ENCODE measurements at places on chromosomes 5 and 9. TPM values are rescaled to one million over a fixed set of nuclear protein-coding genes. Genes with fewer than 3 reads are reported as not detected.
A peak's percentile ranks its signal among the peaks of the same experiment; 100 is the strongest.

DNA sequence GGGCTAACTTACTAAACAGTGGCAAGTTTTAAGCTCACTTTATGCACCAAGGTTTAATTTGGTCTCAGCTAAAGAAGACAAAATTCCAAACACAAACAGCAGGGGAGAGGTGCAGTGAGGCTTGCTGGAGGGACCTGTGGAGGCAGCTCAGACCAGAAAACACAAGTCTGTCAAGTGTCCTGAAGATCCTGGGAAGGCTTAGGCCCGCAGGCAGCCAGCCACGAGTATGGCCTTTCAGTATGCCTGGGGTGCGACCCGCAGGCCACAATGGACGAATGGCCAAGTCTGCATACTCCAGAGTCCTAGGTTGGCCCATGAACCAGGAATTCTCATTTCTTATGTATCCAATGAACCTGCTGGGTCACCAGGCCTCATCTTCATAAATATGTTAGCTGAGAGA lies 9.3 kb downstream of the CCNI2 start:
- no peaks in the 10 kb centered on the region for H3K36me3 ChIP-seq
- H3K27me3 ChIP-seq = no peaks in the 10 kb centered on the region
- DNase-seq = no peak
- H3K4me3 ChIP-seq = no peak overlapping the region
- no peak overlapping the region for H3K27ac ChIP-seq

DNA sequence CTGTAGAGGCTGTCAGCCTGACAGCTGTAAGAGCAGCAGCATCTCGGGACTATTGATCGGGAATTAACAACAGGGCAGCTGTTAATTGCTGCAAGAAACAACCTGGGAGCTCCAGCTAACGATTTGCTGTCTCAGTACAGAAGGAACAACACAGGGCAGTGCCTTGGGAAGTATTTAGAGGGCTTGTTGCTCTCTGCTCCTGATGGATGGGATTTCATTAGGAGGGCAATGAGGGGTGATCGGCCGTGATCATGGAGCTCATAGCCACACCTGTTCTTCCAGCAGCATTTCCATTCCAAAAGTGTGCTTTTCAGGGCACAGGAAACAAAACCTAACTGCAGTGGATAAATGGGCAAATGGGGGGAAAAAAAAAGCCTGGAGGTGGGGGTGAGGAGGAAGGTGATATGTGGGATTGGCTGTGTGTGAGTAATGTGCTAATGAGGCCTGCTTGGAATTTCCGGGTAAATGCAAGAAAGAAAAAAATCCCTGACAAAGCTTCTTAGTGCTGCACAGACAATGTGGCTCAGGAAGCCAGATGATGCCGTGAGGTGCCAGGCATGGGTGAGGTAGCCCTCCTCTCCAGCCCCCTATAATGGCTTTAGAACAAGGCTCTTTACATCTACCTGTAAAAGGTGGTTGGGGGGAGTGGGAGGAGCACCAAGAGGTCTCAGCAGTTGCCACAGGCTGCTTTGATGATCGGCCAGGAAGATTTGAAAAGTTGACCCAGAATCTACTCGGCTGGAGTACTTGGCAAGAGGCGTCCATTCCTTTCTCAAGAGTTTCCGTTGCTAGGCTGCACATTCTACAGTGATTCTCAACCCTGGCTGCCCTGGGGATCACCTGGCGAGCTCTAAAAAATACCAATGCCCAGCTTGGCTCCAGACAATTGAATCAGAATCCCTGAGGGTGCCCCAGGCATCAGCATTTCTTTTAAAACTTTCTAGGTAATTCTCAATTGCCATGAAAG lies 139.5 kb upstream of the KLF9 start:
- no peak overlapping the region for H3K4me3 ChIP-seq
- H3K36me3 ChIP-seq = no peaks in the 10 kb centered on the region
- H3K27ac ChIP-seq = no peak overlapping the region
- no peak for DNase-seq
- no peaks in the 10 kb centered on the region for H3K27me3 ChIP-seq

Gene IFNA2
- total RNA-seq = not detected

Gene RANBP17
- 9.1 TPM for total RNA-seq

DNA sequence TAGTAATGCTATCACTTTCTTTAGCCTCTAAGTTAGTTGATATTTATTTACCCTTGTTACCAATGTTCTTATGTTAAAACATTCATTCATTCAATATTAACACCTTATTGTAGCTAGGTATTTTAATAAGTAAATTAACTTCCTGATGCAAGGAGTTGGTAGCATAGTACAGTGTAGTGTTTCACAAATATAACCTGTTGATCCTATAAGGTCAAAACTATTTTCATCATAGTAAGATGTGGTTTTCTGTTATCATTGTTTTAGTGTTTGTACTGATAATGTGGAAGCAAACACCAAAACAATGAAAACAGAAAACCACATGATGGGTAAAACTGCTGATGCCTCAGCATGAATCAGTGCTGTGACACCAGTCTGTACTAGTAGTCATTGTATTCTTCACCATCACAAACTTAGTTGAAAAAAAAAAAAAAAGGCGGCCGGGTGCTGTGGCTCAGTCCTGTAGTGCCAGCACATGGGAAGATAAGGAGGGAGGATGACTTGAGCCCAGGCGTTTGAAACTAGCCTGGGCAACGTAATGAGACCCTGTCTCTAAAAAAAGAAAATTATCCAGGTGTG lies 36.5 kb downstream of the ZCCHC7 start:
- no peak for DNase-seq
- H3K27me3 ChIP-seq = no peaks in the 10 kb centered on the region
- H3K4me1 ChIP-seq = no peaks in the 10 kb centered on the region
- no peaks in the 10 kb centered on the region for H3K36me3 ChIP-seq
- H3K4me3 ChIP-seq = no peak overlapping the region
- no peak overlapping the region for H3K27ac ChIP-seq

DNA sequence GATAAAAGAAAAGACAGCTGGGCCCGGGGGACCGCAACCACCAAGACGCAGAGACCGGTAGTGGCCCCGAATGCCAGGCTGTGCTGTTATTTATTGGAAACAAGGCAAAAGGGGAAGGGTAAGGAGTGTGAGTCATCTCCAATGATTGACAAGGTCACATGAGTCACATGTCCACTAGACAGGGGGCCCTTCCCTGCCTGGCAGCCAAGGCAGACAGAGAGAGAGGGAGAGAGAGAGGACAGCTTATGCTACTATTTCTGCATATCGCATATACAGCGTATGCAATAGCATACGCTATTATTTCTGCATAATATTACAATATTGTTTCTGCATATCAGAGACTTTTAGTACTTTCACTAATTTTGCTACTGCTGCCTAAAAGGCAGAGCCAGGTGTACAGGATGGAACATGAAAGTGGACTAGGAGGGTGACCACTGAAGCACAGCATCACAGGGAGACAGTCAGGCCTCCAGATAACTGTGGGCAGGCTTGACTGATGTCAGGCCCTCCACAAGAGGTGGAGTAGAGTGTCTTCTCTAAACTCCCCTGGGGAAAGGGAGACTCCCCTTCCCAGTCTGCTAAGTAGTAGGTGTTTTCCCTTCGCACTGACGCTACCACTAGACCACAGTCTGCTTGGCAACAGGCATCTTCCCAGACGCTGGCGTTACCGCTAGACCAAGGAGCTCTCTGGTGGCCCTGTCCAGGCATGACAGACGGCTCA lies 50.3 kb downstream of the RFX3 start:
- no peaks in the 10 kb centered on the region for H3K27me3 ChIP-seq
- peaks cover 6% of the 10 kb centered on the region for H3K4me1 ChIP-seq
- DNase-seq = no peak
- H3K4me3 ChIP-seq = no peak overlapping the region

Gene SPINK4
- total RNA-seq = not detected

DNA sequence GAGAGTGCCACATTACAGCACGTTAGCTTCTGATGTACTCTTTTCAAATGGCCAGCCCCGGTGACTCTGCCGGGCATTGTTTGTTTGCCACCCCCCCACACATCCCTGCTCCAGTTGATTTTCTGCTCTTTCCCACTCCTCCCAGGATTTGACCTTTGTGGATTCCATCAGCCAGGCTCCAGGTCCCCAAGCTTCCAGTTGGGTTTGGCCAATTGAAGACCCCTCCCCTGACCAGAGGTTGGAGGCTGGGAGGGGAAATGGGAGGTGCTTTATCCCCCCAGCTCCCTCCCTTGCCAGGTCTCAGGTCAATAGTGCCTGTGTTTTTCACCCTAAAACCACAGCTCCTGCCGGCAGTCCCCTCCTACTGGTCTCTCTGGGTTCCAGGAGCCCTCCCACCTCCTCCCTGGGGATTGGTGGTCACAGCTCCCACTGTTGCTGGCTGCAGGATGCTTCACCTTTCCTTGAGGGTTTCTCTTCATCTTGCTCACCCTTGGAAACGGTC lies 34.9 kb downstream of the IRF1 start:
- no peaks in the 10 kb centered on the region for H3K27me3 ChIP-seq
- peaks cover 16% of the 10 kb centered on the region for H3K4me1 ChIP-seq
- H3K4me3 ChIP-seq = no peak overlapping the region
- H3K27ac ChIP-seq = peak overlapping the region; percentile 74
- no peaks in the 10 kb centered on the region for H3K36me3 ChIP-seq
- no peak for DNase-seq

DNA sequence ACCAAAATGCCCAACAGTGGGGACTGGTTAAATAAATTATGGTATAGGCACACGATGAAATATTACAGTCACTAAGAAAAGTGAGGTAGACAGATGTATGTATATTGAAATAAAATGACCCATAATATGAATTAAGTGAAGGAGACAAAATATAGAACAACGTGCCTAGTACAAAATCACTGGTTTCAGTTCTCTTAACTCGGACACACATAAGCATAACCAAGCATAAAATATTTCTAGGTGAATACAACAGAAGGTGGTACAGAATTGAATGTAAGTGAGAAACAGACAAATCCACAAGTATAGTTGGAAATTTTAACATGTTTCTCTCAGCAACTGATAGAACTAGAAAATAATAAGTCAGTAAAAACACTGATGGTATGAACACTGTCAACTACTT lies 22.0 kb downstream of the PUM3 start:
- H3K4me1 ChIP-seq = peaks cover 19% of the 10 kb centered on the region
- no peak for DNase-seq
- no peak overlapping the region for H3K27ac ChIP-seq
- no peaks in the 10 kb centered on the region for H3K36me3 ChIP-seq
- no peak overlapping the region for H3K4me3 ChIP-seq

- H3K4me1 ChIP-seq = peaks cover 15% of the 10 kb centered on the region
- no peak overlapping the region for H3K4me3 ChIP-seq
- no peaks in the 10 kb centered on the region for H3K36me3 ChIP-seq
Observed at GRCh38 chr9:99114049-99114440, 9.1 kb downstream of the TGFBR1 start.

DNA sequence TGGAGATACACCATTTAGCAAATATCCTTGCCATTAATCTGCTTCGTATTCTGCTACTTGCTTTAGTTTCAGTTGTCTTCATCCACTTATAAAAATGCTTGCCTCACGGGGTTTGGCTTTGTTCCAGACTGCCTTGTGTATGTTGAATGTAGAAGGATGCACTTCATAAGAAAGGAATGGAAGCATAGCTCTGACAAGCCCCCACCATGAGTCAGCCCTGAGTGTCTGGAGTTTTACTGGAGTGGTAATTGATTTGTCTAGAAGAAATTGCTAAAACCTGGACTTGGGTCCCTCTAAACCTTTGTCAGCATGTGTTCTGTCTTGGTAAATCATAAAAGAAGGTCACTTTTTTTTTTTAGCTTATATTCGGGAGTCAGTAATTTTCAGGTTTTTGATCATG lies 4.6 kb downstream of the TEX48 start:
- H3K27ac ChIP-seq = no peak overlapping the region
- H3K27me3 ChIP-seq = no peaks in the 10 kb centered on the region
- no peaks in the 10 kb centered on the region for H3K36me3 ChIP-seq
- no peak overlapping the region for H3K4me3 ChIP-seq
- no peak for DNase-seq

DNA sequence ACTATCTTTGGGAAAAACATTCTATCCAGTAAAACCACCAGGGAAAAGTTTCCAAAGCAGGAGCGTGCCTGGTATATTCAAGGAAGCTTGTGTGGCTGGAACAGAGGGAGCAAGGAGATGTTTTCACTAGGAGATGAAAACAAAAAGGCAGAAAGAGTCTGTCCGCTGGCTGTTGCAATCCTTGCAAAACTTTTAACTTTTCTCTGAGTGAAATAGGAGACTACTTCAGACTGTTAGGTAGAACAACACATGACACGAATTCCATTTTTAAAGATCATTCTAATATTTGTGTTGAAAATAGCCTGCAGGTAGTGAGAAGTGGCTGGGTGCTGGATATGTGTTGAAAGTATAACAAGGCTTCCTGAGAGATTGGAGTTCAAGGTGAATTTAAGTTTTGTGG lies 69.5 kb downstream of the PRR16 start:
- H3K27ac ChIP-seq = no peak overlapping the region
- no peak for DNase-seq
- H3K27me3 ChIP-seq = no peaks in the 10 kb centered on the region
- H3K4me1 ChIP-seq = no peaks in the 10 kb centered on the region

Gene LCN12
- 1.3 TPM for total RNA-seq

DNA sequence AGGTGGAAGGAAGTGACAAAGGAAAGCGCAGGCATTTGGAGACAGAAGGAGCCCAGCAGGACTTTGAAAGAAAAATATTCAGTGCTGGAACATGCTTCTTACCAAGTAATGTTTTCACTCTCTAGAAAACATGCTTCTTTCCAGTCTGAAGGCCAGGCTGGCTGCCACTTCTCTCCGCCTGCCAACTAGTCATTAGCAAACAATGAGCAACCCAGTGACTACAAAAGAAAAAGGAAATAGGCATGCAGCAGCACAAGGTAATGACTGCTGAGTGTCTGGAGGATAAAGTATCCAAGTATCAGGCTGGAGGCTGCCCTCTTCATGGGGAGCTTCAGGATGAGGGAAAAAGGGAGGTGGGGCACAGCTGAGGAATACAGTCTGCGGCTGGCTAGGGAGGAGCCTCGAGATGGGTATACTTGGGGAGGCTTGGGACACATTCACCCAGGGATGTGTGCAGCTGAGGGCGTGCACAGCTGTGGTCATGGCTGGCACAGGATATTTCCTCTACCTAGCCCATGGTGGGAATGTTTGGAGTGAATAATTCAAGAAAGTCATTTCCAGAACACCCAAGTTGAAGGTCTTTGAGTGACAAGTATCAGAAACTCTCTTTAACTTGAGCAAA lies 161.5 kb upstream of the KIF2A start:
- peaks cover 16% of the 10 kb centered on the region for H3K4me1 ChIP-seq
- H3K27me3 ChIP-seq = no peaks in the 10 kb centered on the region
- DNase-seq = peak; percentile 56
- H3K4me3 ChIP-seq = no peak overlapping the region
- no peaks in the 10 kb centered on the region for H3K36me3 ChIP-seq

Gene DNAJC21
- 26.7 TPM for total RNA-seq

DNA sequence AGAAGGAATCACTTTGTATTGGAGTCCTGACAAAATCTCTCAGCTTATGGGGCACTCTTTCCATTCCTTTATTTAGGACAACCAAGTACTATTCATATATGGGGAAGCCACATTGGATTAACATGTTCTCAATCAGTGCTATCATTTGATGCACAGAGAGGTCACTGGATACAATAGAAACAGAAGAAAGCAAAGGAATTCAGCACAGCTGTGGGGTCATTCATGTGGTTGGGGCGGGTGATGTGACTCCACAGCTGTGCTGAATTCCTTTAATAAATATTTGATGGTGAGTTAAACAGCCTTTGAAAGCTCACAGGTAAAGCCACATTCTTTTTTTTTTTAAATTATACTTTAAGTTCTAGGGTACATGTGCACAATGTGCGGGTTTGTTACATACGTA lies 854 bp upstream of the TEX48 start:
- H3K27ac ChIP-seq = no peak overlapping the region
- no peaks in the 10 kb centered on the region for H3K36me3 ChIP-seq
- no peak overlapping the region for H3K4me3 ChIP-seq
- no peaks in the 10 kb centered on the region for H3K27me3 ChIP-seq
- DNase-seq = no peak
- no peaks in the 10 kb centered on the region for H3K4me1 ChIP-seq

Gene QRFP
- not detected for total RNA-seq

GRCh38 chr9:83133316-83133715 lies 70.4 kb upstream of the RASEF start:
- H3K4me1 ChIP-seq = peaks cover 38% of the 10 kb centered on the region
- no peaks in the 10 kb centered on the region for H3K36me3 ChIP-seq
- DNase-seq = no peak

Gene OSMR
- total RNA-seq = 11.7 TPM
